Stimulated activated CD4-positive, alpha-beta T cell treated with anti-CD3 and anti-CD28 coated beads, Interleukin-2, amount 100 ng/mL, for 24 hours (primary cell): ENCODE measurements at places on chromosomes 12 and 14.

- DNase-seq, result no peak
These were observed 138.3 kb downstream of the TMEM121 start for GRCh38 chr14:105664691-105665090.

- no peak for DNase-seq
These were observed 62.6 kb downstream of the SLC38A4 start for GRCh38 chr12:46763230-46763629.

- DNase-seq, result peak; percentile 45
These were observed 20.0 kb downstream of the CKAP4 start for GRCh38 chr12:106227641-106228319.

DNA sequence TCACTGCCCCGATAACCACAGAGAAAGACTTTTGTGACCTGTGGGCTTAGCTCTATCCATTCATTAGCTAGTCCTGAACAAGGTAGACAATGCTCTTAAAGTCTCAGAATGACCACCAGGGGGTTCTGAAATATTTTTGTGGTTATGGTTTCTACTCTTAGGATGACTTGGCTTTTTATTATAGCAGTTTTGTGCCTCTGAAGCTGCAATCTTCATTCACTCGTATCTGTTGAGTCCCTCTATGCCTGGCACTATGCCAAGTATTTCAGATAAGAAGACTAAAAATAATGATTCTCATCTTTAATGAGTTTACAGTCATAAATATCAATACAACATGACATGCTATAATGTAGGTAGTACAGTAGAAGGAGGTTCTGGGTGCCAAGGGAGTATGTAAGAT lies 130.8 kb upstream of the TRHDE start:
- DNase-seq, result no peak

DNA sequence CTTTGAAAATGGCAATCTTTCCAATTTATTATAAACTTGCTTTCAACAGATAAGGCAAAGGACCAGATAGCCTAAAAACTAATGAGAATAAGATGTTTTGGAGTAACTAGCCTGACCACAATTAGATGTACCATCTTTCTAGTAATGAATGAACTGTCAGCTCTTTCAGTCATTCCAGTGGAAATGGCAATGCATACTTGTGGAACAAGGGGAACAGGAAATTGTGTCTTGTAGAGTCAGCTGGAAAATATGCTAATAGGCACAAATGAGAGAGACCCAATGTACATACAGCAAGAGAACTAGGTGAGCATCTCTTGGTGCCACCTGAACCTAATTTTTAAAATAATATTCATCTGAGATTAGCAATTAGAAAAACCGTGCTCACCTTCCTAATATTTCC lies 76.1 kb upstream of the GPHB5 start:
- DNase-seq, result no peak

DNA sequence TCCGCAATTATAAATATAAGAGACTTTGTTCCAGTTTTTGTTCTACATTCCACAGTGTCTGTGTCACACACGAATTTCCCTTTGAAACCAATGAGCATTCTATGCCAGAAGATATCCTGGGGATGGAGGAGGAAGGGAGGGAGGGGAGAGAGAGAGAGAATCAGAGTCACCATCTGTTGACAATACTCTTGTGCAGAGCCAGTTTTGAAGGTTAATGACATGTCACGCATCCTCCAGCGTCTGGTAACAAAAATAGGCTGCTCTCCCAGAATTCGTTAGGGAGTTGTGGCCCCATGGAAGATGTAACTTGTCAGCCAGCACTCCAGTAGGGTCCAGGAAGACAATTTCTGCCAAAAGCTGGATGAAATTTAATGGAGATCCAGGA lies 213.5 kb upstream of the KRR1 start:
- DNase-seq, result no peak

DNA sequence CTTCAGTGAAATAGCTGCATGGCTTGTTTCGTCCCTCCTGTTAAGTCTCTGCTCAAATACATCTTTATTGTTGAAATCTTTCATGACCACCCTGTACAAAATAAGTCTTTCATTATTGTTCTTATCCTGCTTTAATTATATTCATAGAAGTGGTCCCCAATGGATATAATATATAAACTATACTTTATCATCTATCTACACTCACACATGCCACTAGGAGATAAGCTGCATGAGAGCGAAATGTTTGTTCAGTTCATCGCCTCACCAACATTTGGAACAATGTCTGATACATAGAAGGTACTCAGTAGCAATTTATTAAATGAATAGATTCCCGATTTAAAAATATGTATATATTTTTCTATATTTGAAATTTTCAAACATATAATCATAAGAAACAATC lies 254.0 kb upstream of the ATXN7L3B start:
- no peak for DNase-seq

GRCh38 chr14:30290001-30290400 lies 269.0 kb upstream of the G2E3 start:
- no peak for DNase-seq

GRCh38 chr12:68612202-68612601 lies 1.5 kb downstream of the RAP1B start:
- DNase-seq, result no peak

GRCh38 chr12:19190292-19191031 lies 60.9 kb downstream of the PLEKHA5 start:
- DNase-seq, result no peak

DNA sequence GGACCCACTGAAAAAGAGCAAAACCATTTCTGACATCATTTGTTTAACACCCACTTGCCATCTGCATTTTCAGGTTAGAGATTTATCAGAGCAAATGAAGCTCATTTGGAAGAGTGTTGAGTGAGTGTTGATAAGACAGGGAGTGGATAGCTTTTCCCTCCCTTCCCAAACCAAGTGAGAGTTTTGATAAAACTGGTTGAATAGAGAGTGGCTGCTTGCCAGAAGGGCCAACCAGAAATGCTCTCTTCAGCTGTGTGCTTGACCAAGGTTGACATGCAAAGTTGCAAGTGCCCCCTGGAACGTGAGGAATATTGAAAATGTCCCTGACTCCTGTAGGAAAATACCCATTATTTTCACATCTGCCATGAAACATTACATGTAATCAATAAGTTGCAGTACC lies 1487.0 kb upstream of the FLRT2 start:
- DNase-seq, result no peak

DNA sequence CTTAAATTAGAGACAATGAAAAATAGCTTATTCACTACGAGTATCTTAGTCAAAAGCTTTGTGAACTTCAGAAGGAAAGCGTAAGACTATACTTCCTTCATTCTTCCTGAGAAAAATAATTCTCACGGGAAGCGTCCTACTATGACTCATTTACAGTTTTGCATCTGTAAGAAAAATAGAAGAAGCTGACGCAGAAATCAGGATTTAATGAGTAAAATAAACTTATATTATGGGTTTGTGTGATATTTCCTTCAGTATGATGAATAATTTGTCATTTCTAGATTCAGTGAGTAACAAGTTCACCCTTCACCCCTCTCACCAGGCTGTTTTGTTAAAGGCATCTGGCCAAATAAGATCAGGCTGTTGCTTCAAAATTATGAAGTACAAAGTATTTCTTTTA lies 17.8 kb upstream of the PDE3A start:
- DNase-seq, result no peak

GRCh38 chr12:84757978-84758377 lies 154.6 kb downstream of the SLC6A15 start:
- no peak for DNase-seq

DNA sequence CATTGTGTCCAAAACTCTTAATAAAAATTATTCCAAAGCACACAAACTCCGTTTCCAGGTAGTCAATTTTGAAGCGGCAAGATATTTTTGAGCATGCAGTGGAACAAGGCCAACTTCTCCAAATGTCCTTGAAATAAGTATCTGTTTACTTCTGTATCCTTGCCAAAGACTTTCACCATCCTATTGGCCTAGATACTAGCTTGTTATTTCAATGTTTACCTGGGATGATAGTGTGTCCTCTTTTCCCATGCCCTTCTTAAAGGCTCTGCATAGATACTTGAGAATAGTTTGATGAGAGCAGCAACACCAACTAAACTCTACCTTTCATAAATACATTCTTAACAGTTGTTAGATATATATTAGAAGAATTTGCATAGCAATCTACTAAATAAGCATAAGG lies 160.9 kb downstream of the KCNC2 start:
- DNase-seq, result no peak

- DNase-seq, result no peak
These were observed 6.9 kb upstream of the CKAP4 start for GRCh38 chr12:106254724-106255123.

DNA sequence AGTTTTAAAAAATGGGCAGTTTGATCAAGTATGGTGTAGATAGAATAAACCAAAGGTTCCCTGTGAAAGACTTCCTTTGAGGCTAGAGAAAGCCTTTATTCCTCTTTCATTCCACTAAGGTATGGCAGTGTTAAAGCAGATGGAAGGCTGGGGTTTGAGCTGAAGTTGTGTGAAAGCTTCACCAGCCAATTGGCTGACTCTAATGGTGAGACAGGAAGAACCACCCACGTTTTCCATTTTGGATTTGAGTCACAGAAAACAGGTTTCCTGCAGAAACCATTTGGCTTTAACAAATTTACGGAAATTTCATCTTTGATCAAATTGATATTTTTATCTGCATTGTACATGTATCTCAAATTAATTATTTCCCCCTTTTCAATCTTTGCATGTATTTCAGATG lies 455.0 kb downstream of the PCNX1 start:
- no peak for DNase-seq

DNA sequence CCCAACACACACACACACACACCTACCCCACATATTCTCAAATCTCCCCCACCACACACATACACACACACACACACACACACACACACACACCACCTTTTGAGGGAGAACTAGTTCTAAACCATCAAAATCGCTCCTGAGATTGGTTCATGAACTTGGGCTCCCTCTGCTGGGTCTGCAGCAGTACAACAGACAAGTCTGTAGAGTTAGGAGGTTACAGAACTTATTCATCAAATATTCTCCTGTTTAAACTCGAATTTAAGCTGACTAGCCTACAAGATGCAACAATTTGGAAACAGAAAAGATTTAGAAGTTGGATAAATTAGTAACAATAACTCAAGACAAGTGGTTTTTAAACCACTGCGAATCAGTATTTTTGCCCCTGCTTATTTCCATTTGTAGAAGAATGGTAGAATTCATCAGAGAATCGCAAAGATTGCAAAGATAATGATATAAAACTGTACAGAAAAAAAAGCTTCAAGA lies 136.4 kb upstream of the USP15 start:
- DNase-seq, result peak; percentile 39

GRCh38 chr14:95601650-95602049 lies 66.8 kb downstream of the GLRX5 start:
- no peak for DNase-seq

DNA sequence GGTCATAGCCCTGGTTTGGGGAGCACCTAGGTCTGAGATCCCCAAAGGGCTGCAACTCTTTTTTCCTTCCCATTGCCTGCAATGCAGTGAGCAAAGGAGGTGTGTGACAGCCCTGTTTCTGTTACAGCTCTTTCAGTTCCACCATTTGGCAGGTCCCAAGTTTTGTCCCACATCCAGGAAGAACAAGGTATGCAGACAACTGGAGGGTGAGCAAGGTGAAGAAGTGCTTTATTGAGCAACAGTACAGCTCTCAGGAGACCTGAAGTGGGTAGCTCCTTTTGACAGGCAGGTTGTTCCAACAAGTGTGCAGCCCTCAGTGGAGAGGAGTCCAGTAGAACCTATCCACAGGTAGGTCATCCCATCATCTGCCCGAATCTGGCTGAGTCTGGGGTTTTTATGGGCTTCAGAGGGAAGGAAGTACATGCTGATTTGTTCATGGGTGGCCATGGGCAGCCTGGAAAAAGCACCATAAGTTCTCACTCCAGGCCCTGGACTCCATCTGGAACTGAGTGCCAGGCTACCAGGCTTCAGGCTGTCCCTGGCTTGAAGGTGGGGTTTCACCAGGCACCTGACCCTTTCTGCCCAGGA lies 62.8 kb upstream of the NAV3 start:
- no peak for DNase-seq

DNA sequence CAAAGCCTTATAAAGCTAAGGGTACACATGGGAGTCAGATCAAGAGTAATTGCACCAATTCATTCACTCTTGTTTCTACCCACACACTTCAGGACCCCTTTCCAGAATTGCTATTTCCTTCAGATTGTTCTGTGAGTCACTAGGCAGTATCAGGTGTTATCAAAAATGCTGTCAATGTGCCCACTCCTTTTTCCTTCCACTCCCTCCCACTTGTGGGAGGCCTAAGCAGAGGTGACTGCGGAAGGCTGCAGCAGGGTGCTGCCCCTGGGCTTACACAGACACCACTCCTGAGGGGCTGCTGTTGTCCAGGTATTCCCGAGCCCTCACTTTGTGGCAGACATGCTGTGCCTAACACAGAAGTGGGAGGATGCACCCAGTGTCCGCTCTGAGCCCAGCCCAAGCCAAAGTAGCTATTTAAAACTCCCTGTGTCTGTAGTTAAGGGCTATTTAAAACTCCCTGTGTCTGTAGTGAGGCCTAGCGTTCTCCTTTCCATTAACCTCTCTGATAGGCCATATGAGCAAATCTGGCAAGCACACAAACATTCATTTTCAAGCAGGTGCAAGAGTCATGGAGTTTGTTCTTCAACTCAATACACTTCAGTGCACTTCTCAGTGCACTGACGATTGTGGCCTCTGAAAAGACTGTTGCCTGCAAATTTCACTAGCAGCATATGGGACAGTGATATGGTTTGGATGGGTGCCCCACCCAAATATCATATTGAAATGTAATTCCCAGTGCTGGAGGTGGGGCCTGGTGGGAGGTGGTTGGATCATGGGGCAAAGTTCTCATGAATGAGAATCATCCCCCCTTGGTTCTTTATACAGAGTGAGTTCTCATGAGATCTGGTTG lies 117.8 kb downstream of the PHLDA1 start:
- peak; percentile 60 for DNase-seq

DNA sequence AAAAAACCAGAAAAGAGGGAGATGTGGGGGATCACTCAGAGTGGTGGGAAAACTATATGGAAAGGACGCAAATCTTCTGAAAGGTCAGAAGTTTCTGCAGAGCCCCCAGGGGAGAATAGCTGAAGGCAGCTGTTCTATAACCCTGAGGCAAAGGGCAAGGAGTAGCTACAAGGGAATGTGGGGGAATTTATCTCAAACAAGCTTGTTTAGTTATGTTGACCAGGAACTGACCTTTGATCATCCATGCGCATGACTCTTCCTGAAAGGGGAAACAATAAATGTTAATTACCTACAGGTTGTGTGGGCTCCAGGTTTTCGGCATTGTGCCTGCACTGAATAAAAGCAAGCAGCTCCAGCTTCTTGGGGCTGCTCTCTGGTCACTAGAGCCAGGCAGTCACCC lies 968.5 kb downstream of the AACS start:
- no peak for DNase-seq

GRCh38 chr12:46487567-46488131 lies 115.1 kb upstream of the SLC38A2 start:
- DNase-seq, result no peak

DNA sequence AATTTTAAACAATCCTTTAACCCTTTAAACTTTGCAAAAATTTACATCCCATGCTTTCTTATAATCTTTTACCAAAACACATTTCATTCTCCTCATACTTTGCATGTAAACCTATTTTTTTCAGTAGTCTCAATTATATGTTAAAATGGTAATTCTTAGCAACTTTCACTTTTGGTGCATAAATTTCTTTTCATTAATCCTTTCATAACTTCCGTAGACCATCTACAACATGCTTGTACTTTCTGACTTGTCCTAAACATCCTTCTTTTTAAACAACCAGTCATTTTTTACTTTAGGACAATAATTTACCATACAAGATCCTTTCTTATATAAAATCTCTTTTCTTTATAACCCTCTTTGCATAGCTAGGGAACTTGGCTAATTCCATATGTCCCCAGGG lies 19.5 kb downstream of the CCDC91 start:
- no peak for DNase-seq

GRCh38 chr12:14768823-14769405 lies 34.4 kb downstream of the WBP11 start:
- DNase-seq, result peak; percentile 39
